ENCODE measurements at places on chromosomes 3 and 15.

- no peak for DNase-seq
Observed at GRCh38 chr3:124230998-124231397, 239.1 kb upstream of the ROPN1 start.

DNA sequence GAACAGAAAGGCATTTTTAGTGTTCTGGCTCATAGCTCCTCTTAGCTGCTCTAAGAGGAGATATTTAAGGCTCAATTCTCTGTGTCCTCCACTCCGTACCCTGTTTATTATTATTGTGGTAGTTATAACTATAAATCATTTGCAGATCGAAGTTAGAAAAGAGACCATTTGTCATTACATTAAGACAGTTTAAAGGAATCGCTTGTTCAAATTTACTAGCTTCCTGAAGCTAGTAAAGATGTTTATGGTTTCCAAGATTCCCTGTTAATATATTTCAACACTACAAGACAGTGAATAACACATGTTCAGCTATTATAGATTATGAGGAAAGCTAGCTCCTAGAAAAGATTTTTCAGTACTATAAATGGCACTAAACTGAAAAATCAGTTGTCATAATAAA, 12.6 kb downstream of the ATXN7 start:
- no peak for DNase-seq

DNA sequence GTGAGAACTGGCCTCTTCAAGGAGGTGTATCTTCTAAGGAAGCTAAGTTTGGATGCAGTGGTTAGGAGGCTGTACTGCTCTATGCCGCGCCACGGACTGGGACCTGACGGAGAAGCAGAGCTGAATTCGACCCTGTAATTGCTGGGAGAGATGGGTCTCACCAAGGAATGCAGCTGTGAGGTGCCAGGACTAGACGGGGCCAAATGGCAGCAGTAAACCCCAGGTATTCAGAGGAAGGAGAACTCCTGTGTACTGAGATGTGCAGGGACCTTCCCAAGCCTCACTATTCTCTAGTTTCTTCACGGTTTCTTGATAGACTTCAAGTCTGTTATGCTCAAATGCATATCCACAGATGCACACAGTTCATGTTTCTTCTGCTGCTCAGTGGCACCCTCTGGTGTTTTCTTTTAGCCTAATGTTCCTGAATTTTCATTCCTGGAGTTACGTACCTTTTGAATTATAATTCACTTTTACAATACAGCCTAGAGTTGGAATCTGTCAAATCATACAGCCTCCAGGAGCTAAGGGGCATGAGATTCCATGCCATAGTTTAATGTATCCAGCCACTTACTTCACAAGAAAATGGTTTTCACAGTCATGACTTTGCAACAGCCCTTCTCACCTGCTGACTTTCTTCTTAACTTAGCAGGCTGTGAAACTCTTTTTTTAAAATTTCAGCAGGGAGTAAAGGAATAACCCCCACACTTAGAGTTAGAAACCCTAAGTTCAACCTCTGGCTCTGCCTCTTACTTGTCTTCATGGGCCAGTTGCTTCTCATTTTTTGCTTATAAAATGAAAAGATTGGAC, 61.8 kb downstream of the GLDN start:
- no peak for DNase-seq

DNA sequence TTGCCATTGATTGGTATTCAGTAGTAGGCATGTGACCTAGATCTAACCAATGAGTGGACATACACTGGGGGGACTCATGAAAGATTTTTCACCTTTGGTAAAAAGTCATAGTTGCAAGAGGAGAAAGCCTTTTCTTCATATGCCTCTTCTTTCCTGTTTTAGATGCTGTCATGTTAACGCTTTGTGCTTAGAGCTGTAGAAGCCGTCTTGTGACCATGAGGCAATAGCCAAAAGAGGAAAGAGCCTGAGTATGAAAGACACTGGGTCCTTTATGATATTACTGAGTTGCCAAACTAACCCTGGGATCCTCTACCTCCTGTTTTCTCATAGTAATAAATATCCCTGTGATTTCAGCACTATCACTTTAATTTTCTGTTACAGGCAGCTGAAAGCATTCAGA, 396.0 kb downstream of the FHIT start:
- no peak for DNase-seq

DNA sequence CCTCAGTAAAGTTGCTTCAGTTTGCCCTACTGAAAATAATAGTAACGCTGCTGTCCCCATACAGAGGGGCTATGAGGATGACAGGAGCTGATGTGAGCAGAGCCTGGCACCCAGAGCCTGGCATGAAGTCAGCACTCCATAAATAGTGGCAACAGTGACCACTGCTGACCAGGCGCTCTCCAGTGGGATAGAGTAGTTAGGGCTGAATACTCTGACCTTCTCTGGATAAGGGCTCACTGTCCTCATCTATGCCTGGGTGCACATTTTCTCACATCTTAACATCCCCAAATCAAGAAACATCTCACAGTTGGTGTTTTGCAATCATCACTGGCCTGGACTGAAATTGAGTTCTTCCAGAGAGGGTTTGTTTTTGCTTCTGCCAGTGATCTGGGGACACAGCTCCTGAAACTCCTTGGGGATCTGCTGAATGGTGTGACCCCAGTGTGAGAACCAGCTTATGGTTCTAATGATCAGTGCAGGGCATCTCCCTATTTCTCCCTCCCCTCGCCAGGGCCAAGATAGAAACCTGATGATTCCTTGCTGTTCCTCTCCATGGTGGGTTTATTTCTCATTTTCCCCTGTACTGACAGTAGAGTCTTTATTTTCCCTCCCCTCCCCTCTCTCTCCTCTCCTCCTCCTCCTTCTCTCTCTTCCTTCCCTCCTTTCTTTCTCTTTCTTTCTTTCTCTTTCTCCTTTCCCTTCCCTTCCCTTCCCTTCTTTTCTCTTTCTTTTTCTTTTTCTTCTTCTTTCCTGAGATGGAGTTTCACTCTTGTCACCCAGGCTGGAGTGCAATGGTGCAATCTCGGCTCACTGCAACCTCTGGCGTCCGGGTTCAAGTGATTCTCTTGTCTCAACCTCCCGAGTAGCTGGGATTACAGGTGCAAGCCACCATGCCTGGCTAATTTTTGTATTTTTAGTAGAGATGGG, 3.5 kb upstream of the PCSK6 start:
- DNase-seq = no peak

GRCh38 chr3:180048103-180048502, 11.4 kb upstream of the PEX5L start:
- no peak for DNase-seq

- DNase-seq = no peak
Observed at GRCh38 chr3:5456199-5456598, 268.7 kb downstream of the EDEM1 start.

GRCh38 chr3:117218641-117219048, 509.1 kb downstream of the TUSC7 start:
- no peak for DNase-seq

GRCh38 chr3:174202561-174202960, 656.6 kb upstream of the NAALADL2 start:
- DNase-seq = no peak

- no peak for DNase-seq
Observed at GRCh38 chr3:131048030-131048429, 21.4 kb downstream of the NEK11 start.

GRCh38 chr3:73542136-73542535, 82.6 kb downstream of the PDZRN3 start:
- no peak for DNase-seq

DNA sequence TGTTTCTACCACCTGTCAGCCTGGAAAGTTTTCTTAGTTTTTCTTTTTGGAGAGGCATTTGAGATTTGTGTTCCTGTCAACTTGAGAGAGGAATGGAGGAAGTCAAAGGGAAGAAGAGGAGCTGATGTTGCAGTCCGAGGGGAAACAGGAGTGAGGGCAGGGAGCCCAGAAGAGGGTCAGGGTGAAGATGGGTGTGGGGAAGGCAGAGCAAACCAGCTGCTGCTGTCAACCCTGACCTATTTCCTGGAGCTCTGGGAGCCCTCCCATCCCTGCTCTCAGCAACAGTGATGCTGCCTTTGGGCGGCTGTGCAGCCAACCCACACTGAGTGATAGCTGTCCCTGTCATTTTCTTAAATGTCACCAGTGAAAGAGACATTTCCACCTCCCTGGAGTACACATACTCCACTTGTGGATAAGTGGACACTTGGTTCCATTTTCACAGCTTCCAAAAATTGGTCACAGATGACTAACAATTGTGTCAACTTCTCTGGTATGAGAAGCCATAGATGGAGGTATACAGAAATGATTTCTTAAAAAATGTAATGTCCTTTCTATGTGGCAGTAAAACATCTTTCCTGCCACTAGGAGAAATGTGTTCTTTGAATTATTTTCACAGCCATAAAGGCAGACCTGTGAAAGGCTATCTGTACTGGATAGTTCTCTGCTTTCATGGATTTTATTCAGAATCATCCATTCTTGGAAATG, 556.3 kb upstream of the TBL1XR1 start:
- DNase-seq = no peak

- DNase-seq = no peak
Observed at GRCh38 chr3:111861391-111861790, 2.3 kb downstream of the PHLDB2 start.
